ENCODE measurements at places on chromosomes 6 and 20. TPM values are rescaled to one million over a fixed set of nuclear protein-coding genes. Genes with fewer than 3 reads are reported as not detected.

Gene PHACTR1
- 2.7 TPM for total RNA-seq

Gene NRSN1
- not detected for total RNA-seq

Gene NKAPL
- 0.57 TPM for total RNA-seq

Gene MKKS
- total RNA-seq: 8.9 TPM

Gene HEY2
- total RNA-seq: under 0.01 TPM
